WTC11 (cell line): ENCODE measurements at places on chromosomes 7 and 10.

DNA sequence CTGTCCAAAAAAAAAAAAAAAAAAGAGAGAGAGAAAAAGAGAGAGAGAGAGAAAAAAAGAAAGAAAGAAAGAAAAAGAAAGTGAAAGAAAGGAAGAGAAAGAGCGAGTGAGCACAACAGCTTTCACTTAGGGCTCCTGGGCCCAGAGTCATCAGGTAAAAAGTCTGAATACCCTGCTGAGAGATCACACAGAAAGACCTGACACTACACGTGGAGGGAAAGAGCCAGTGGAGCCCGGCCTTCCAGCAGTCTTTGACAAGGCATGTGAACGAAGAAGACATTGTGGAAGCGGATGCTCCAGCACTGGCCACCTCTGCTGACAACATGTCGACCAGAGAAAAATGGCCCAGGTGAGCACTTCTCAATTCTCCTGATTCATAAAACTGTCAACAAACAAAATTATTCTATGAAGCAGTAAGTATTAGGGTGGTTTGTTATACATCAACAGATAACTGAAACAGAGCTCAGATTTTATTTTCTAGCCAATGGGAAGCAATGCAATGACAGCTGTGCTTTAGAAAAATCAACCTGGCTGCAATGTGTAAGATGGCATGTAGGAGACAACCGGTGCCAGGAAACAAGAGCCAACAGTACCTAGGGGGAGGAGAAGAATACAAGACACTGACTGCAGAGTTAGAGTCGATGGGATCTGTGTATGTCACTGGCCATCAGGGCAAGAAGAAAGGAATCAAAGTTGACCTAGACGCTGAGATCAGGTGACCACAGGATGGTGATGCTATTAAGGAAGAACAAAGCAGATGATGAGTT is 4.4 kb downstream of the RNF216 start:
- DNase-seq: no peak

DNA sequence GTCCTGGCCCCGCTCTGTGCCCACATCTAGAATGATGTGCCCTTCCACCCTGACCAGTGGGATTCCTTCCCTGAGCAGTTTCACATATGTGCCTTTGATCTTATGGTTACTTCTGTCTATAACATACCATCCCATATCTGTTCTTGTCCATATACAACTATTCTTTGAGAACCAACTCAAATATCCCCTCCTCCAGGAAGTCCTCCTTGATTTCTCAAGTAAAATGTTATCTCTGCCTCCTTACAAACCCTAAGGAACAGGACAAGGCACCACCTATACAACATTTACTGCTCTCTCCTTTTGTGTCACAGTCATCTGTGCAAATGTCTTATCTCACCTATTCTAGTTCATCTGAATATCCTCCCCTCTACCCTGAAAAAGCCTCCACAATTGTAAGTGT is 28.2 kb downstream of the HABP2 start:
- DNase-seq: no peak

- DNase-seq: no peak
Observed at GRCh38 chr7:136533732-136534131, 334.7 kb upstream of the CHRM2 start.

- DNase-seq: no peak
Observed at GRCh38 chr7:156994417-156994816, 16.0 kb downstream of the MNX1 start.

GRCh38 chr7:20783700-20784387 is 2.8 kb downstream of the SP8 start:
- peak; percentile 43 for DNase-seq

- no peak for DNase-seq
Observed at GRCh38 chr10:48587101-48587500, 17.8 kb downstream of the ARHGAP22 start.

- no peak for DNase-seq
Observed at GRCh38 chr7:37434529-37434928, 14.1 kb downstream of the ELMO1 start.

GRCh38 chr10:33115738-33116719 is 158.0 kb upstream of the ITGB1 start:
- DNase-seq: peak; percentile 54

DNA sequence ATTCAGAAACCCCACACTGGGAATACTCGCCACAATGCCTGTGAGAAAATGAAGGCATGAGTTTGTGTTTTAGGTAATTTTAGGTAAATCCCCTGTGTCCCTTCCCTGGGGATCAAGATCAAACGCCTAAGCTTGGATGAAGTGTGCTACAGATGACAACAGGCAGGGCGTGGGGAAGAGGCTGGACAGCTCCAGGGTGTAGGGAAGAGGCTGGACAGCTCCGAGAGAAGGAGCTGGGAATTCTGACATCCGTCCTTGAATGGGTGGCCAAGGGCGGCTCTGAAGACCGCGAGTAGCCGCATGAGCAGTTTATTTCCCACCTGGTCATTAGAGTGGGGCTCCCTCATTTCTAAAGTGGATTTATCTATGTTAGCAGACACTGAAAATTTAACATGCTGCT is 109.7 kb downstream of the RAMP3 start:
- no peak for DNase-seq

GRCh38 chr7:79636849-79637248 is 183.4 kb upstream of the MAGI2 start:
- DNase-seq: no peak

- DNase-seq: no peak
Observed at GRCh38 chr7:90503367-90503766, 33.9 kb downstream of the PTTG1IP2 start.

- DNase-seq: no peak
Observed at GRCh38 chr10:37285063-37285462, 159.7 kb downstream of the ANKRD30A start.
